ENCODE measurements at places on chromosomes 2 and 18.

DNA sequence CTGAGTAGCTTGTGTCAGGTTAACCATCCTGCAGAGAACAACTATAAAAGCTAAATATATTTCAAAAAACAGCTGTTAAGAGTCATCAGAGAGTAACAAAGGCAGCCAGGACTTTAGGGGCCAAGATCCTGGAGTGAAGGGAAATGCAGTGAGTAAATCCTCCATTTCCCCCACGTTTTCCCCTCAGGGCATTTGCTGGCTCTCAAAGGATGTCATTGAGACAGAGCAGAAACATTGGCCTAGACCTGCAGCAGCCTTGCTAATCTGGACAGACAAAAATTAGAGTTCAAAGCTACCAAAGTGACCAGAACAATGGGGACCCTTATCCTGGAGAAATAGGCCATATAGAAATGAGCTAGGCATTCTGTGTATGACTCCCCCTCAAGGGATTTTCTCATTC is 21.1 kb upstream of the KLHL29 start:
- DNase-seq = no peak

GRCh38 chr2:214064471-214064870 is 346.4 kb upstream of the VWC2L start:
- DNase-seq = no peak

DNA sequence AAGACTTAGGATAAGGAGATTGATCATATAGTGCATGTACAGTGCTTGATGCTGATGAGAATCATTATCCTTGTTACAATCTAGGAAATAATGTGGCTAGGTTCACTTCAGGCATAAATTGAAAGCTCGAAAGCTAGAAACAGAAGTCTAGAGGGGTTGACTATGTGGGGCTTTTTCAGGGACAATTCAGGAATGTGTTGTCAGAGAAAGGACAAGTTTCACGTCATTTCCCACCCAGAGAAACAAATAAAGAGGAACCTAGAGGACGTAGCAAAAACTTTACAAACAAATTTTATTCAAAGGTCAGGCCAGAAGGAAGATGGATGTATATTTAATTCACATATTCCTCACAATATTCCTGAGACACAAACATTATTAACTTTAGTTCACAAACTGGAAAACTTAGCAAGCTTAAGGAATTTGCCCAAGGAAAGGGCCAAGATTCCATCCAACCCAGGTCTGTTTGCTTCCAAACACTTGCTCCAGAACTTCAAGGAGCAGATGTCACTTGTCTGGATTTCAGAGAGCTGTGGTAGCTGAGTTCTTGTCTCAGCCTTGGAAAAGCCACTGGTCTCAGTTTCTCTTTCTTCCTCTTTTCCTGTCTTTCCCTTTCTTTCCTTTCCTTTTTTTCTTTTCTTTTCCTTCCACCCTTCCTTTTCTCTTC is 7.4 kb downstream of the CYRIA start:
- DNase-seq = no peak

- no peak for DNase-seq
Observed at GRCh38 chr18:76932026-76932819, 109.9 kb downstream of the ZNF236 start.
